ENCODE measurements at places on chromosomes 2 and 18.

GRCh38 chr2:189601043-189601442 lies 20.5 kb upstream of the SLC40A1 start:
- DNase-seq, result no peak

DNA sequence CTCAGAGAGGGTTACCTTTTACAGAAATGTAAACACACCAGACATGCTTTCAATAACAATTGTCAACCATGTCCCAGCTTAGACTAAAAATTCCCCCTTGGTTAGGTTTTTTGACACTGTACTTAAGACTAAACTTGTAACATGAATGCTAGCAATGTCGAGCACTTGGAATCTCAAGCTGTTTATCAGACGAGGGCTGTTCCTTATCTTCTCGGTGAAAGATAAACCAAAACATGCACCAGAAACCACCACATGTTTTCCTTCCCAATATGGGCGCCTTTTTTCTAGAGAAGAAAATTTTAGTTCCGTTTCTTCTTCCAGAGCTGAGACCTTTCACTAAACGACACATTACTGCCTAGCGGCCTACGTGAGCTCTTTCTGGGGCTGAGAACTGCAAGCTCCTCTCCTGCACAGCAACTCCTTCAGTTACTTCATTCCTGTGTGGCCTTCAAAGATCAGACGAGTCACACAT lies 42.4 kb upstream of the ACKR3 start:
- DNase-seq, result no peak

- DNase-seq, result peak; percentile 9
These were observed 12.4 kb downstream of the NMI start for GRCh38 chr2:151277067-151277466.

GRCh38 chr2:69545477-69545932 lies 98.0 kb downstream of the AAK1 start:
- no peak for DNase-seq

GRCh38 chr2:207260947-207261346 lies 95.2 kb upstream of the KLF7 start:
- no peak for DNase-seq
